ENCODE measurements at places on chromosomes 7 and 10. TPM values are rescaled to one million over a fixed set of nuclear protein-coding genes. Genes with fewer than 3 reads are reported as not detected.

Gene ZNHIT1
- 30.6 TPM for total RNA-seq

Gene LRRC61
- total RNA-seq, result 3.1 TPM

DNA sequence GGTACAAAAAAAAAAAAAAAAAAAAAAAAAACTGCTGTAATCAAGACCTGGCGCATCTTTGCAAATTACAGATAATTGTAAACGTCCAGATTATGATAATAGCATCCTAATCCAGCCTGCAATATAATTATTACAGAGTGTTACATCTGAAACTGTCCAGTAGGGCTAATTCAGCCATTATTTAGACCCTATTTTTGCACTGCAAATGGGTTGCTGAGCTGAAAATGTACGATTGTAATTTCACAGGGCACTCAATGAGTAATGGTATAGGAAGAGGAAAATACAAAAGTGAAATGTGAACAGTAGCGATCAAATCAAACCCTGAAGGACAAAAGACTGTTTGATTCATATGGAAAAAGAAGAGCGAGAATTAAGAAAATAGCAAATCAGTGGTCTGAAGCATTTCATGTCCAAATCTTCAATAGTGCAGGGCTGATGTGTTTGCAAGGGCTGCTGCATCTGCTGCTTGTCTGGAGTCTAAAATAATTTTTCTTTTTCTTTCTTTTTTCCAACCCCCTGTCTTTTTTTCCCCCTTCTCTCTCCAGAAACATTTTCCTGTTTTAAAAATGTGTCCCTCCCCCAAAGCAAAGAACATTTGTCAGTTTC lies 8.9 kb downstream of the DLX6 start:
- peaks cover 5% of the 10 kb centered on the region for H3K4me1 ChIP-seq
- H3K36me3 ChIP-seq, result no peaks in the 10 kb centered on the region
- no peak overlapping the region for H3K27ac ChIP-seq

DNA sequence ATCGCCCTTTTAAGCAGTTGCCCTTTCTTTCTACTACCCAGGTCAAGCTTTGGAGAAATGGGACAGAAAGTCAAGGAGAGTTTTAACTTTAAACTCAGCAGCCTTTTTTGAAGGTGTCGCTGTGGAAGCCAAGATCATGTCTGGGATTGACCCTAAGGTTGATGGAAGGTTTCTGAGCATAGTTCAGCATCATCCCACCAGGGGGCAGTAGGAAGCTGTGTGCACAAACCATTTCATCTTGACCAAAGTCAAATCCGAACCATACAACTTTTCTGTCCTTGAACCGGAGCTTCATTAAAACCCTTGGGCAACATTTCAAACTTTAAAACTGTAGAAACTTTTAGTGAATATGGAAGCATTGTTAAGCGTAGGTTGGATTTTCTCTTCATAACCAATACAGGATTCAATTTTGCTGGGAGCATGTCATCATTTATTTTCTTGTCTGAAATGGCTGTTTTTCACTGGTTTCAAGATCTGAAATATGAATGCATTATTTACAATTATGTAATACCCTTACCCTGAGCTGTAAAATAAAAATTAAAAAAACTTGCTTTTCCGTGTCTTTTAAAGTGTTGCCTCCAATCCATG lies 214.4 kb upstream of the KIAA1217 start:
- no peak overlapping the region for H3K27ac ChIP-seq
- H3K27me3 ChIP-seq, result no peaks in the 10 kb centered on the region
- H3K36me3 ChIP-seq, result no peaks in the 10 kb centered on the region
- H3K4me1 ChIP-seq, result no peaks in the 10 kb centered on the region
- DNase-seq, result no peak
- H3K4me3 ChIP-seq, result no peak overlapping the region

GRCh38 chr7:34337163-34337562 lies 320.9 kb upstream of the NPSR1 start:
- DNase-seq, result no peak
- H3K4me3 ChIP-seq, result no peak overlapping the region
- H3K27ac ChIP-seq, result no peak overlapping the region

- DNase-seq, result no peak
- peaks cover 5% of the 10 kb centered on the region for H3K36me3 ChIP-seq
- peaks cover 77% of the 10 kb centered on the region for H3K4me1 ChIP-seq
- peak overlapping the region; percentile 87 for H3K4me3 ChIP-seq
- H3K27me3 ChIP-seq, result no peaks in the 10 kb centered on the region
- peak overlapping the region; percentile 97 for H3K27ac ChIP-seq
Observed at GRCh38 chr7:143382126-143382790, 1.1 kb downstream of the ZYX start.

- H3K36me3 ChIP-seq, result no peaks in the 10 kb centered on the region
- H3K4me3 ChIP-seq, result no peak overlapping the region
- H3K4me1 ChIP-seq, result peaks cover 30% of the 10 kb centered on the region
- no peak overlapping the region for H3K27ac ChIP-seq
Observed at GRCh38 chr10:86403183-86403797, 36.7 kb upstream of the GRID1 start.

Measured in CD4-positive, alpha-beta T cell (primary cell).